ENCODE measurements at places on chromosomes 5 and 9.

GRCh38 chr5:66739021-66739420, 142.8 kb downstream of the MAST4 start:
- no peak for DNase-seq

DNA sequence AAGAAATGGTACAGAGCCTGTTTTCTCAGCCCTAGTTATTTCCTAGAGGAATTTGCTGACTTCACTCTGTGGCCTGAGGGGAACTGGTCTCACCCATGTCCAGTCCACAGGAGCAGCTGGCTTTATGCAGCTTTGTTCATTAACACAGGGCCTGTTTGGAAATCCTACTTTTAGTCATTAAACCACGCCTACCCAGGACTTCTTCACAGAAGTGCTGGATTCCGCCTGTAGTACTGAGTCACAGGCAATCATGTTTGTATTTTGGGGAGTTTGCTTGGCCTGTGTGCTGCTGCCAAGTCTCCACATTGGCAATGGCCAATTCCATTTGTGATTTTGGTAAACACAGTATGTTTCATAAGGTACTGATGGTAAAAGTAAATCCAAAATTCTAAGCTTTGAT, 52.8 kb downstream of the CTNND2 start:
- DNase-seq = no peak

- DNase-seq = no peak
Measured at GRCh38 chr9:110429453-110429852, 91.8 kb upstream of the TXNDC8 start.

DNA sequence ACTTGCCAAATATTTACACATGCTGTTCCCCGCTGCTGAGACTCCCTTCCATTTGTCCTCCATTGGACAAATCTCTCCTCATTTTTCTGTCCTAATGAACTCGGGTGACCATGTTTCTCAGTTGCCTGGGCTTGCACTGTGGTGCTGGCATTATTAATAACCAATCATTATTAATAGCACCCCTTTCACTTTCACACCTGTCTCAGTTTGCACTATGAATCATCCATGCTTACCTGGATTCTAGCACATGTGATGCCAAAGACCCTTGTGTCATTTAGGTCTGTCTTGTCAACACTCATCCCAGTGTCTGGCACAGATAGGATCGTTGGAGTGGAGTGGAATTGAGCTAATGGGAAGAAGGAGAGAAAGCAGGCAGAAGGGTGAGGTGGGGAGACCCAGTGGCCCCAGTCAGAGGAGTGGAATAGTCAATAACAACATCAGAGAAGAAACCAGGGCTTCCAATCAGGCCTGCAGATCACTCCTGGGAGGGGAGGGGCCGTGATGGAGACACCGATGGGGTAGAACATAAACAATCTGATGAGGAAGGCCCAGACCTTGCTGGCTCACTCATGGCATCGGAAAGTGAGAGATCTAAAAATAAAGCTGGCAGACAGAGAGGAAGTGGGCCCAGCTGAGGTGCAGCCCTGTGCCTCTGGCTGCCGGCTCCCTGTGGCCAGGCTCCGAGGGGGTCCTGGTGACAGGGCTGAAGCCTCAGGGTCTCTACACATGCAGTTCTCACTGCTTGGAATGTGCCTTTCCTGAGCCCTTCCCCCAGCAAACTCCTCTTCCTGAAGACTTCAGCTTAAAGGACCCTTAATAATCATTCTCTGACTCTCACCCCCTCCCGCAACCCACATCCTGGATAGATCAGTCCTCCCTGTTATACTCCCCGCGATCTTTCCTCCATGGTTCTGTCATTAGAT, 33.5 kb upstream of the CRB2 start:
- DNase-seq = no peak

GRCh38 chr5:9363026-9363425, 182.8 kb downstream of the SEMA5A start:
- no peak for DNase-seq

- no peak for DNase-seq
Measured at GRCh38 chr5:8827696-8828095, 718.2 kb downstream of the SEMA5A start.

DNA sequence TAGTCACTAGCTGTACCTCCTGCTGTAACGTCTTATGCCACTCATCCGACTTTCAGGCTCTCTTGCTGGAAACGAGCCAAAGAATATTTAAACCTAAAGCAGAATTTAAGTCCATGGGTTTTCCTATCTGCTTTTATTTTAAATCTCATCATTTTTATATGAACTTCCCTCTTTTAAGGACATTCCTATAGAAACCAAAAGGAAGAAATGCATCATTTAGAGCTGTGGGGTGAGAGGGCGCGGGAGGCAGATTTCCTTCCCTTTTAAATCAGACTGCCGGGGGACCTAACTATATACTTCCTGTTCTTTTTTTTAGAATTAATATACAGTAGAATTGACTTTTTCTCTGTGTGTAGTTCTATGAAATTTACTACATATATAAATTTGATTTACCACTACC, 468.8 kb downstream of the BNC2 start:
- DNase-seq = no peak

DNA sequence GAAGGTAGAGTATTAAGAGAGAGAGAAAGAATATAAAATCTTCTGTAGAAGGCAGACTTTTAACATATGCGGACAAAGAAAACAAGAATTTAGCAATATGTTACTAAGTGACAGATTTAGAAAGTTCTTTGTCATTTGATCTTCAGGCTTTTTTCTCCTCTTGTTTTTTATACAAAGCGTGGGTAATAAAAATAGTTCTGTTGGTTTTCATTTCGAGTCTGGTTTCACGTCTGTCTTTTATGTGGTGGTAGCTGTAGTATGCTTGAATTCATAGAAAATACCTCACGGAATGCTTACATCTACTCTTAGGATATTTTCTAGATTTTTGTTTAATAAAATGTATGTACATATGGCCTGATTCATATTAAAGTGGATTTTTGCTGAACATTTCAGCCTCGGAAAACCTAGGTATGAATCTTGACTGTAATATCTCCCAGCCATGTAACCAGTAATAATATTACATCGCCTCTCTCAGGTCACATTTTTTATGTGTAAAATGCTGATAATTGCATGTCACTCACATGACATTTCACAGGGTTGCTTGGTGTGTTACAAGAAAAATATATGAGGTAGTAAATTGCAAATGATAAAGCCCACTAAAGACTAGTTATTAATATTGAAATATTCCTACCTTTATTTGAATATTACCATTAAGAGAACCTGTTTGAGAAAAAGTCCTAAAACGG, 72.5 kb upstream of the TAF11L2 start:
- no peak for DNase-seq

DNA sequence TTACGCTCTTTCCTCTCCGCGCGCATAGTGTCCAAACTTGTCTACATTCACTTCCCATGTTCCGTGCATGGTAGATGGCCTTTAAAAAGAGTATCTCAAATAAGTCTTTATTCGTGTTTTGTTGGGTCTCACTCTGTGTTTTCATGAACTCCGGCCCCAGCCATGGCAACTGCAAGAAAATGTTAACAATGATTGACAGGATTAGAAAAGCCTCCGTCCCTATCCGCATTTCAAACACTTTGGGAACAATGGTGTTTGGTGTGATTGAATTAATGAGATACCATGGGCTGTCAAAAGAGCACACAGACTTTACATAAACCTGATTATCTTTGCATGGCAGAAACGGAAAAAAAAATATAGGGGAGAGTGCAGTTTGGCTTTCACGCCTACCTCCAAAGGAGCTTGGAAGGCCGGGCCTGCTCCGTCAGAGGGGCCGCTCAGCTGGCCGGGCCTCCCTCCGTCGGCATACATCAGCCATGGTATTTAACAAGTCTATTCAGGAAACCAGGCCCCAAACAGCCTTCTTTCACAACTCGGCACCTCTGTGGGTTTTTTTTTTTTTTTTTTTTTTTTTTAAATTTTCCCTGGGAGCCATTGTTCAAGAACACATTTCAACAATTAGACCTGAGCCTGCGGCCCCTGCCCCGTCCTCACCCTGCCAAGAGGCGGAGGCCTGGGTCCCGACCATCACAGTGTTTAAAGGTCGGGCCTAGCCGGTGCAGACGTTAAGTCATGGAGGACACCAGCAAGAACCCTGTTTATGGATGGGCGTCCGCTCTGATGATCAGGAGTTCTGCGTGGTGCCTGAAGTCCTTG, 323.8 kb upstream of the IRX4 start:
- DNase-seq = no peak

GRCh38 chr9:33628865-33629410, 104.9 kb downstream of the ANKRD18B start:
- no peak for DNase-seq

DNA sequence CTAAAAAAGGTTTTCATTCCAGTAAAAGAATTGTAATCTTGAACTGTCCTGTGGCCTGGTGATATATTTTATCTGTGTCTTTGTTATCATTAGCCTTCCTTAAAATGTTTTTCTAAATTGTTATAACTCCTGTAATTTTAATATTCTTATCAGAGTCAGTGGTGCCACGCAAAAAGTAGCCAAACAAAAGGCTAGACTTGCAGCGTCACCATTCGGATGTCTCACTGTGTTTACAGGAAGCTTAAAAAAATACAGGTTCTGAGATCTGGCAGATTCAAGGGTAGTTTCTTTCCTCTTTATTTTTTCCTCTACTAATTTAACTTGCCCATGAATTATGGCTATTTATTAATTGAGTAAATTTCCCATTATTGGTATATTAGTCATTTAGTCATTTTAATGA, 362.3 kb downstream of the MAT2B start:
- DNase-seq = no peak

DNA sequence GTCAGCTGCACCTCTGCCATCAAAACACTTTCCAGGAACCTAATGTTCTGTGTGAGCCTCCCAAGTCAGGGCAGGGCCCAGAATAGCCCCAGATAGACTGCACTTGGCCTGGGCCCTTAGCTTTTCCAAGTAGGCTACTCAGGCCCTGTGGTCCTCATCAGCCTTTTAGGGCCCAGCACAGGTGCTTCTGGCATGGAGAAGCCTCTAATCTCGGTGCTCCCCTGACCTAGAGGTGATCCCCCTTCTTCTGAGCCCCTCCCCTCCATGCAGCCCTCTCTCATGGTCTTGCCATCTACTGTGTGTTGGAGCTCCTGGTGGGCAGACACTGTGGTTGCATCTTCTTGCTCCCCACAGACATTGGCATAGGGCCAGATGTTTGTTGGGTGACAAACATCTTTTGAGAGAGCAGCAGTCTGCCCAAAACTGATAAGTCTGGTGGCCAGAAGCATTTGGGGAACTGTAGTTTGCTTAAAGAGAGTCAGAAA, 28.1 kb downstream of the FRMPD1 start:
- DNase-seq = no peak

- no peak for DNase-seq
Measured at GRCh38 chr5:128355961-128356360, 182.1 kb downstream of the FBN2 start.

- no peak for DNase-seq
Measured at GRCh38 chr9:121945281-121945680, 147.8 kb downstream of the TTLL11 start.

GRCh38 chr9:21945606-21946005, 48.6 kb downstream of the CDKN2A start:
- DNase-seq = no peak

GRCh38 chr9:88344013-88344412, 44.2 kb upstream of the SPIN1 start:
- DNase-seq = no peak

GRCh38 chr5:33937017-33937706, 976 bp downstream of the RXFP3 start:
- DNase-seq = no peak

DNA sequence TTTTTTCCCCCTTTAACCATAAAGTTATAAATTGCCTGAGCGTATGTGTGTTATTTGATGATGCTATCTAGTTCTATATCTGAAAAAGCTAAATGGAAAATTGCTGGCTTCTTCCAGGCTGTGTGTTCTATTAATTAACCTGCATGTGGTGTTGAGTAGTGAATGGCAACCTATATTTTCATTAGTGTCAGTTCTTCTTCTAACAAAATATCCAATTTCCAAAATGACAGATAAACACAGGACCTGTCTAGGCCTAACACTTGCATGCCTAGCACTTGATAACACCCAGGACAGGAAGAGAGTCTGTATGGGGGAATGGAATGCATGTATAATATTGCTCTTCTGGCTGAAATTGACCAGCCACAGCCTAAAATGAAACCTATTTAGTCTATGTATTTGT, 91.7 kb downstream of the CD180 start:
- no peak for DNase-seq

GRCh38 chr9:38039090-38039906, 29.7 kb downstream of the SHB start:
- no peak for DNase-seq

GRCh38 chr5:77987331-77987730, 211.2 kb upstream of the TBCA start:
- no peak for DNase-seq

DNA sequence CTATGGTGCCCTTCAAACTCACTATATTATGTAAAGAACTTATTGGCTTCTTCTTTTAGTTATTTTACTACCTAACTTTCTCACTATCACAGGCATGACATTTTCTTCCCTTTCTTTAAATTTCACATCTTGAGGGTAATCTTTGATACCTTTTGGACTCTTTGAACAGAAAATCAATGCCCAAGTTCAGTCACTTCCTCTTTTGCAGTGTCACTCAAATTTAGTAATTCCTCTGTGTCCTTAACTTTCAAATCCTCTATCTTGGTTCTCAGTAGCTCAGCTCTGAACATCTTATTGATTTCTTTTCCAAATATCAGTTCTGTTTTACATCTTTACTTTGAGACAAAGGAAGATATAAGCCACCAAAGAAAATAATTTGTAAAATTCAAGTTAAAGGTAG, 25.5 kb downstream of the CNTLN start:
- DNase-seq = no peak

DNA sequence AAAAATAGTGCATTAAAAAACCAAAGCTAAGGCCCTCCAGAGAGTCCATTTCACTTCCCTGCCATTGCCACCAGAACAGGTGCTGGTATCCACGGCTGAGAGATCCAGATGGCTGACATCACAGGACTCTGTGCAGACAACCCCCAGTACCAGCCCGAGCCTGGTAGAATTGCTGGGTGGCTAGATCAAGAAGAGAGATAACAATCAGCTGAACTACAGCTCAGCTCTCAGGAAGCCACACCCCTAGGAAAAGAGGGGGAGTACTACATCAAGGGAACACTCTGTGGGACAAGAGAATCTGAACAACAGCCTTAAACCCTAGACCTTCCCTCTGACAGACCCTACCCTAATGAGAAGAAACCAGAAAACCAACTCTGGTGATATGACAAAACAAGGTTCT, 73.8 kb upstream of the SLIT3 start:
- no peak for DNase-seq

DNA sequence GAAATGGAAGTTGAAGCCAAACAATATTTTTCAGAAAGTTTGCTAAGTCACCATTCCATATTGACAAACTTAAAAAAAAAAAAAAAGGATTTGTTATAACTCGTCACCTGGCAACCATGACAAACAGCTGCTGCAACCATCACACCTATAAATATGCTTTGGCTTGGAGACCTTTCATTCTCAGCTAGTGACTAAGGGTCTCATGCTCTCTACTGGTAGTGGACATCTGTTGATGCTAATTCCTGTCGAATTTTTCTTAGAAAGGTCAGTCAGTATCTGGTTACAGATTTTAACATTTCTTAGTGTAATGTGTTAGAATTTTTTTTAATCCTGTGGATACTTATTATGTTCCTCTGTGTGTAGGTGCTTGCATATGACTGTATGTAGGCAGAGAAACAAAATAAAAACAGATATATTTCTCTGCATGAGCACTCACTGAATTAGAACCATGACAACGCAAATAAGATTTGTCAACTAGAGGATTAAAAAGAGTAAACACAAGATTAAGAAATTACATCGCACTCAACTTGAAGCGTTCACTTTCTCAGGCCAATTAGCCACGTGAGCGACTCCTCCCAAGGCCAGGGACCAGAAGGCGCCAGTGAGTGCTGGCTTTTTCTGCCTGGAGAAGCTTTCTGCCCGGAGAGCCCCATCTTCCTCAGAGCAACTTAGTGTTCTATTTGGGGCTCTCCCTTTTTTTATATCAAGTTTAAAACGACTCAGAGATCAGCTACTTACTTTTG, 27.0 kb upstream of the ZNF622 start:
- DNase-seq = no peak
